Activated T-helper 2 cell treated with anti-CD3 and anti-CD28 coated beads, Interferon-gamma antibody, Interleukin-2, Interleukin-4, amounts not matched to agents 10 μg/mL and 5 μg/mL and 100 μg/mL, durations not matched to agents 14 hours and 24 hours and 36 hours (primary cell): ENCODE measurements at places on chromosomes 11 and 22.

- DNase-seq: no peak
Observed at GRCh38 chr22:49433717-49434611, 393.7 kb downstream of the BRD1 start.

- DNase-seq: no peak
Observed at GRCh38 chr11:134538742-134539141, 126.7 kb upstream of the B3GAT1 start.

- DNase-seq: no peak
Observed at GRCh38 chr22:37485395-37486223, 575 bp downstream of the MFNG start.

DNA sequence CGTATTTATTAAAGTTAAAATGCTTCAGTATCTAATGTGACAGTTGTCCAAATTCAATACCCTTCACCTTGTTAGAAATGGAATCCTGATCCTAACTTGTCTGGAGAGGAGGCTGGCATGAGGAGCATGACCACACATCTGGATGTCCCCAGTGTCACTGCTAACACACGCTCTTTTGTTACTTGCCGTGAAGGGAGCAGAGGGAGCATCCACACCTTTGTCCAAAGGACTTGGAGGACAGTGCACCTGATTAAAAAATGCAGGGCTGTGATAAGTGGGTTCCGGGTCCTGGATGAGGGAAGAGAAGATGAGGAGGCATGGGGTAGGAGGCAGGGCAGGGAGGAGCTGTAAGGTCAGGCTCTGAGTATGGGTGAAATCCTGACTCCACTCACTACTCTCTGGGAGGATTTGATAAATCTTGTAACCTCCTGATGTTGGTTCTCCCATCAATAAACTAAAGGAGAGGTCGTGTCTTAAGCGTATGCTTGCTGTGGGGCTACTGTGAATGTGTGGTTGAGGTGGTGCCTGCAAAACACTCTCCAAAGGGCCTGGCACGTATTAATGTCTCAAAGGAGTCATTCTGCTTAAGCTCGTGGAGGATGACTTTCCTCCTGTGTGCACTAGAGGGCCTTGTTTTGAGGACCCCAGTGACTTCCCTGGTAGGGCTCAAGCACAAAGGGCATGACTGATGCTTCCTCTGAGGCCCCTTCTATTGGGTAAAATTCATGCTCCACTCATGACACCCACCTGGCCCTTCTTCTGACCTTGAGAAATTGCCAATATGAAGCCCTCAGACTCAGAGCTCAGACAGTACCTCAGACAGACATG, 16.8 kb upstream of the IGLL5 start:
- DNase-seq: no peak

DNA sequence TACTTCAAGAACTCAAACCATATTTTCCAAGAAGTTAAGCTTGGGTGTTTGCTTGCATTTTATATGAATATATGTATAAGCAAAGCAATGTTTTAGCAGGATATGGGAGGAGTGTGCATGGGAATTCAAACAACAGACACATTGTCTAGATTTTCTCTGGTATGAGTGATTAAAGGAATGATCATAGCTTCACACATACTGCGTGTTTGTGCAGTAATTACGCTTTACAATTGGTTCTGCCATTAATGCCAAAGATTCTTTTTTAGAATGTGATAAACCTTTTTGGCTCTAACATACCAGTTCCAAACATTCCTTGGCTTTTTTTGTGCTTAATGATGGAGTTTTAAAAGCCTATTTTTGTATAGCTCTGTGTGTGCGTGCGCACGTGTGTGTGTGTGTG, 54.0 kb downstream of the CCDC34 start:
- no peak for DNase-seq

GRCh38 chr11:93526346-93526633, 16.9 kb downstream of the SMCO4 start:
- no peak for DNase-seq

- DNase-seq: no peak
Observed at GRCh38 chr11:1782831-1783724, 19.4 kb upstream of the CTSD start.

- no peak for DNase-seq
Observed at GRCh38 chr11:28730889-28731288, 622.7 kb downstream of the METTL15 start.

DNA sequence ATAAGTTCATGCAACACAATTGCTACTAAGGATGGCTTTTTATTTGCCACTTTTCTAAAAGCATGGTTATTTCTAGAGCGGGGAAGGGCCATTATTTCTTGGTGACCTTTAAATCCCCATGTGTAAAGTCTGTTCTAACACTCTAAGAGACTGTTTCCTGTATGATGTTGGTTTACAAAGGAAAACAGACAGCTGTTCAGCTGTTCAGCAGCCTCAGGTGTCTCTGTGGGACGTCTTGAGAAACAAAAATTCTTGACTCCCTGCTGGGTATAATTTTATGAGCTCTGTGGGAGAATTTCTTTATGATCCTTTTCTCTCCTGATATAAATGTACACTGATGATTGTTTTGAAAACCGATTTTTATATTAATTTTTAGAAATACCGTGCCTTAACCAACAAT, 13.9 kb downstream of the MUC15 start:
- no peak for DNase-seq
